ENCODE measurements at places on chromosomes 16 and 17.

- DNase-seq = no peak
Measured at GRCh38 chr17:47973541-47973940, 2.6 kb downstream of the CDK5RAP3 start.

DNA sequence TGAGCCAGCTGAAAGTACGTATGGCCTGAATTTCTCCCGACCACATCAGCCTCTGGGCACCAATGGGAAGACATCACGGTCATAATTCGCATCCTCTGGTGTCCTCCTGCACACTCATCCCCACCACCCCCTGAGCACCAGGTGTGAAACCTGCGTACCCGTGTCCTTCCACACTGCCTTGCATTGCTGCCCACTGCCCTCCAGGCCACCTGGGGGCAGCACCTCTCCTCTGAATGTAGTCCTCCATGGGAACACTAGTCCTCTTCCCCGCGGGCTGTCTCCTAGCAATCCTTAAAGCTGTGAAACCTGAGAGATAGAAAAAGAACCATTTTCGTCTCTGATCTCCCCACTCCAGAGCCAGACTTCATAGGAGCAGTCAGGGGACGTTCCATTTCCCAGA lies 125.5 kb downstream of the ZNF18 start:
- no peak for DNase-seq

- DNase-seq = no peak
Measured at GRCh38 chr17:81890447-81891302, 711 bp downstream of the ALYREF start.

DNA sequence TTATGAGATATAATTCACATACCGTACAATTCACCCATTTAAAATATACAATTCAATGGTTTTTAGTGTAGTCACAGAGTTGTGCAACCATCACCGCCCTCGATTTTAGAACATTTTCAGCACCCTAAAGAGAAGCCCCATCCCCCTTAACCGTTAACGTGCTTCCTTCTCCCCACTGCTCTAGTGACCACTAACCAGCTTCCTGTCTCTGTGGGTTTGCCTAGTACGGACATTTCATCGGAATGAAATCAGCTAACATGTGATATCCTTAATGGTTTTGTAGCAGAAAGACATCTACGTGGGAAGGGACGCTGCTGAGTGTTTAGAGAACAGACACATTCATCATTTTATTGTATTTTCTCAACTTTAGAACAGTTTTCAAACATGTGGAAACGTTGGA lies 80.8 kb upstream of the HSBP1 start:
- no peak for DNase-seq

- no peak for DNase-seq
Measured at GRCh38 chr17:76104896-76105231, 1.3 kb upstream of the EXOC7 start.

GRCh38 chr16:19885451-19886072 lies 914 bp upstream of the GPRC5B start:
- DNase-seq = no peak

- no peak for DNase-seq
Measured at GRCh38 chr16:10870137-10870776, 6.7 kb upstream of the CIITA start.

DNA sequence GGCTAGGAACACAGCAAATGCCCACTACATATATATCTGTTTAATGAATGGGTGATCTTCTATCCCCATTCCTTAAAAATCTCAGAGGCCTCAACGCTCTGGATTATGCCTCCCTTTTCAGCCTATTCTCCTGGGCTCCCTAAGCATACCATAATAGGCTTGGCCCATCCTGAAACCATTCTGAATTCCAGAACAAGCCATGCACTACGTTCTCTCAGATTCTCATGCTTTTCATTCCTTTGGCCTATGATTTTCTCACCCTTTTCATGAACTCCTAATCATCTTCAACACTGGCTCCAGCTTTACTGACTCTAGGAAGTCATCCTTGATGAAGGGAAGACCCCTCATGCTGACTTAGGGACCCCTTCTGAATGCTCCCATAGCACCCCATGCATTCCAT lies 71.1 kb downstream of the RPGRIP1L start:
- no peak for DNase-seq

GRCh38 chr17:18314059-18314730 lies 599 bp downstream of the TOP3A start:
- DNase-seq = no peak

- DNase-seq = no peak
Measured at GRCh38 chr17:50169121-50169764, 3.4 kb downstream of the SGCA start.

- DNase-seq = no peak
Measured at GRCh38 chr17:17730250-17730935, 49.1 kb downstream of the RAI1 start.

Data from fibroblast of the conjunctiva (primary cell).